ENCODE measurements at places on chromosomes 4 and X. TPM values are rescaled to one million over a fixed set of nuclear protein-coding genes. Genes with fewer than 3 reads are reported as not detected.

The RASL11B gene
- 0.28 TPM for total RNA-seq

The C4orf50 gene
- total RNA-seq = not detected

The TLR10 gene
- total RNA-seq = not detected

The TMEM31 gene
- total RNA-seq = 0.14 TPM

The AFF2 gene
- under 0.01 TPM for total RNA-seq

The NUDT10 gene
- total RNA-seq = 1.6 TPM

Data from smooth muscle cell of bladder (primary cell).